ENCODE measurements at places on chromosomes 6 and 20.

- no peak for DNase-seq
Measured at GRCh38 chr6:55968926-55969325, 93.5 kb upstream of the BMP5 start.

DNA sequence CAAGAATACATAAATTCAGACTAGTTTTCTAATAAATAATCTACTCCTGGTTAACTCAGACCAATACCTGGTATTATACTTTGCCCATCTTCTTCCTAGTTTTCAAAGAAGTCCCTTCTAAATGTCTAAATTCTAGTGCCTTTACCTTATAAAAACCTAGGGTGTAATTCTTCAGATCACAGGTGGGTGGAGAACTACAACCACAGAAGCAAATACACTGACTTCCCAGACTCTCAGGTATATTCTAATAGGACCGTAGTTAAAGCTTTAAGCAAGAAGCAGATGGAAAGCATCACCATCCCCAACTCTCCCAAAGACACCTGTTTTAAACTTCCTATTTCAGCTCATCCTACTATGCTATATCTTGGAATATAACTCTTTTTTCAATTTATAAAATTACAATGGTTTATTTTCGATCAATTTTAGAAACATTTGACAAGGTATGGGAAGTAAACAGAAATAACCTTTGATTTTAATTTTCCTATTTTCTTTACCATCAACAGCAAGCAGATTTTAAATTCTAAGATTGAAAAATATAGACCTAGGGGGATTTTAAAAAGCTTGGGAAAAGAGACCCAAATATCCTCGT is 15.8 kb downstream of the MAN1A1 start:
- peak; percentile 20 for DNase-seq

- no peak for DNase-seq
Measured at GRCh38 chr20:40207655-40208054, 481.4 kb downstream of the MAFB start.

- DNase-seq = no peak
Measured at GRCh38 chr6:74073999-74074398, 378.0 kb downstream of the CD109 start.

DNA sequence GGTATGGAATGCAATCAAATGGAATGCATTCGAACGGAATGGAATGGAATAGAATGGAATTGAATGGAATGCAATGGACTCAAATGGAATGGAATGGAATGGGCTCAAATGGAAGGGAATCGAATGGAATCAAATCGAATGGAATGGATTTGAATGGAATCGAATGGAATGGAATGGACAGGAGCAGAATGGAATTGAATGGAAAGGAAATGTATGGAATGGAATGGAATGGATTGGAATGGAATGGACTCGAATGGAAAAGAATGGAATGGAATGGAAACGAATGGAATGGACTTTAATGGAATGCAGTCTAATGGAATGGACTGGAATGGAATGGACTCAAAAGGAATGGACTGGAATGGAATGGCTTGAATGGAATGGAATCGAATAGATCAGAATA is 18.3 kb upstream of the DEFB115 start:
- no peak for DNase-seq
